ENCODE measurements at places on chromosomes 6 and 20. TPM values are rescaled to one million over a fixed set of nuclear protein-coding genes. Genes with fewer than 3 reads are reported as not detected.

CST5 gene
- total RNA-seq, result not detected

ANGPT4 gene
- total RNA-seq, result not detected

WFDC10B gene
- not detected for total RNA-seq

PI16 gene
- total RNA-seq, result not detected

- peak; percentile 30 for DNase-seq
Measured at GRCh38 chr20:40632346-40632976, 56.6 kb downstream of the MAFB start.

DNA sequence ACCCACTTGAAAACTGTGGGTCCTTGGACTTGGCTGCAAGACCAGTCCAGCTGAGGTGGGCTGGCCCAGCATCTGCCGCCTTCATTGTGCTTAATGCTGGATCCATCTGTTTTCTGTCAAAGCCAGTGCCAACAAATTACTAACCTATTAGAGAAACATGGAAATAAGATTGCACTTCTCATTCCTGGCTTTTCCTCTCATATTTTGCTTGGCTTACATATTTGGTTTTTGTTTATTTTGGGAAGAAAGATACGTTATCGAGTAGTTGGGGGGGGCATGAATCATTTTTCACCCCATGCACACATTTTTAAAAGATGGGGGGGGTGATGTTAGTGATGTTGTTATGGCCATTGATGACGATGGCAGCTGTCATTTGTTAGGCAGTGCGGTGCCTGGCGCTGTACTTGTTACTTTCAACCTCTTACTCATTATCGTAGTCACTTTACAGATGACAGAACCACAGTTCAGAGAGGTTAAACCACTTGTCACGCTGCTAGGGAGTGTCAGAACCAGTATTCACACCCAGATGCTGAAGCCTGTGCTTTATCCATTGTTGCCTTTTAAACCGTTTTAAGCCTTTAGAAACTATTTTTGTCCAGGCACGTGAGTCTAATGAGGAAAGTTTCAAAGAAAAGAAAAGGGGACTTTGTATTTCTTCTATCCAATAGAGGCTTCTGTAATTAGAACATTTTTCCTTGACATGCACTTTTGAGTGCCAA is 180.0 kb downstream of the TMEM242 start:
- no peak for DNase-seq

- DNase-seq, result no peak
Measured at GRCh38 chr6:151310852-151311767, 71.3 kb downstream of the AKAP12 start.

GRCh38 chr6:39053854-39054576 is 5.4 kb downstream of the GLP1R start:
- DNase-seq, result no peak

GRCh38 chr6:21595285-21596144 is 2.0 kb downstream of the SOX4 start:
- DNase-seq, result peak; percentile 74

GRCh38 chr20:11188843-11189603 is 515.2 kb upstream of the JAG1 start:
- DNase-seq, result no peak

- DNase-seq, result no peak
Measured at GRCh38 chr6:139882234-139882633, 507.8 kb upstream of the CITED2 start.
